NCI-H1436 treated with DMSO at 0.1 percent for 48 hours (cell line): ENCODE measurements at places on chromosomes 5 and 9.

DNA sequence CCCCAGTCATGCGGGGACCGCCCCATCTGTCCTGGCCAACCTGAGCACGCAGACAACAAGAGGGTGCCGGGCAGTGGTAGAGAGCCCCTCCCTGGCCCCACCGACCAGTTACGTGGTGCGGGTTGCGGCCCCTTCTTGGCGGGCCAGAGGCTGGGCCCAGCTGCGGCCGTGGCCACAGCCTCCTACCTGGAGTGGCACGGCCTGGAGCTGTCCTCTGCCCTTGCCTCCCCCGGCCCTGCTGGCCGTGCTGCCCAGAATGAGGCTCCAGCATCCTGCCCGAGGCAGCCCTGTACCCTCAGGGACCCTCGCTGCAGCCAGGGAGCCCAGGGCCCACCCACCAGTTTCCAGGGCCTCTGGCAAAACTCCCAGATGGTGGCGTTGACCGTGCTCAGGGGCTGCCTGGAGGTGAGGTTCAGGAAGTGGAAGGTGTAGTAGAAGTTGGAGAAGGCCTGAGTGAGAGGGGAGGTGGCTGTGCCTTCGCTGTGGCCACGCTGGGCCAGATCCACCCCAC is 5.7 kb downstream of the ENTPD8 start:
- DNase-seq, result no peak

DNA sequence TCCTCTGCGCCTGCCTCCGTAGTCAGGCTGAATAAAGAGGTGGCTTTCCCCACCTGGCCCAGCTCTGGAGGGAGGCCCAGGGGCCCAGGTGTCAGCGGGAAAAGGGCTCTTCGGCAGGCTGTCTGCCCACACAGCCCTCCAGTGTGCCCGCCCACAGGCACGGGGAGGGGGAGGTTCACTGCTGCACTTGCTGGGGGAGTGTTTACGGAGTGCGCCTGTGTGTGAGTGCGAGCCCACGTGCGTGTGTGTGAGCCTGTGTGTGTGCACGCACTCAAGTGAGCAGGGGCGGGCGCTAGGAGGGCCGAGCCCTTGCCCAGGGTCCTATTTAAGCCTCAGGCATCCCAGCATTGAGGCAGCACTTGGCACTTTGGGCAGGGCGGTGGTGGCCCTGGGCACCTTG is 10.9 kb downstream of the DNLZ start:
- DNase-seq, result no peak

GRCh38 chr5:96344678-96345577 is 88.1 kb downstream of the PCSK1 start:
- DNase-seq, result peak; percentile 59

- no peak for DNase-seq
These were observed 135.7 kb downstream of the TLR4 start for GRCh38 chr9:117839862-117840261.

DNA sequence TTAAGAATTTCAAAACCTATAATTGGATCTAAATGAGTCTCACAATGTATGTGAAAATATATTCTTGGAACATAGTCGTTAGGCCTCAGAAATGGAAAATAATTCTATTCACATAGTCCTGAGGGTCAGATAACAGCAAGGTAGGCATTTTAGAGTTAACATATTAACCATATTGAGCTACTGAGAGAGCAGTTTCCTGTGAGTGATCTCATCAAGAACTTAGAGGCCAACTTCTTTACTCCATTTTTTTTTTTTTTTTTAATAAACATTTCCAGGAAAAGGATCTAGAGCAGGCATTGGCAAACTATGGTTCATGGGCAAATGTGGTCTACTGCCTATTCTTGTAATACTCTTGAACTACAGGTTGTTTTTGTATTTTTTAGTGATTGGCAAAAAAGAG is 26.6 kb downstream of the RAB24 start:
- no peak for DNase-seq

GRCh38 chr9:98971168-98971914 is 27.6 kb downstream of the COL15A1 start:
- no peak for DNase-seq

DNA sequence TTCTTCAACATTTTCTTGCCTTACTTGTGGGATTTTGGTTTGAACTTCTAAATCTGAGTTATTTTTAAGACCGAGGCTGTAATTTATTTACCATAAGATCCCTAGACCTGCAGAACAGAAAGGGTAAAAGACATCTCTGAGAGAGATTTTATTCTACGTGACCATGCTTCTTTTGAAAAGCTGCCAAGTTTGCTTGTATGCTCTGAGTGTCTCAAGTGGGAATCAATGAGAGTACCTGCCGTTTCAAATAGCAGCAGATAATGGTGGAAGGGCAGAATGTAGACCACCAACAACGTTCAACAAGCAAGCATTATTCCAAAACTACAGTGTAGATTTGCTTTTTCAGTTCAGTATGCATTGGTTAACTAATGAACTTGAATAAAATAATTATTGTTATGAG is 108.6 kb upstream of the MINAR2 start:
- no peak for DNase-seq

DNA sequence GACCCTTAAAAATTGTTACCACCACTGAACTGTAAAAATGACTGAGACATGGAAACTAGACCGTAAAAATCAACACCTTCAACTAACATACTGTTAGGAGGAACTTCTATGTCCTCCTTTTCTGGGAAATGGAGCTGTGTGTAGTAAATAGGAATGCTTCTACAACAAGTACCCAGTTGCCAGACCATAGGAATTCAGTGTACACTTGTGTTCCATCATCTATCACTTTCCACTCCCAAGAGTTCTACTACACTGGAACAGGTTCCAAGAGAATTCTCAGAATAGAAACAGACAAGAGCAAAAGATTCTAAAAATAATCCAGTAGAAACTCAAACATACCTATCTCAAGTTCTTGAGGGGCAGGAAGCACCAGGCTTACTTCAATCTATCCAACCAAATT is 23.6 kb downstream of the UBAP2 start:
- DNase-seq, result no peak

DNA sequence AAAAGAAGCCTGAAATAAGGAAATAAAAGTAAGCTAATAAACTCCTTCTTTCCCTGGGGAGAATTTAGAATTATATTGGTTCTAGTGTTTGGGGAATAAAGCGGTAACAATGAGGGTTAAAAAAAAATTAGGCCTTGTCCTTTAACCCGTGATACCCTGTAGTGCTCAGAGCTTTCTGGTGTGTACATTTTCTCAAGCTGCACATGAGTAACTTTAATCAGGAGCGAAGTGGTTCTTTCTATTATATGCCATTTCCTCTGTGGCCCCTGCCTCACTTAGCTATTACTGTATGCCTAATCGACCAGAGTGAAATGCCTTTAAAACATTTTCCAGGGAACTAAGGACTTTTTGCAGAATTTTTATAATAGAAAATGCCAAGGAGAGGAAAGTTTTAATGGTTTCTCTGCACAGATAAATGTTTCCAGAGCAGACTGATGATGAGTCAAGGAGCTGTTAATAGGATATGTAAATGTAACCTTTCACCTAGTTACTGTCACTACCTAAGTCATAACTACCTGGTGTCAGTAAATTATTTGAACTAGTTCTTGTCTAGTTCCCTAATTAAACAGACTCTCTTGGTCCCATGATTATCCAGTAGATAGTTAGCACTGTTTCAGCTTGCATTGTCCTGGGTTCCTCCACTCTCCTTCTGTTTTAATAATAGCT is 7.6 kb downstream of the PAM start:
- DNase-seq, result no peak

- no peak for DNase-seq
These were observed 104.6 kb upstream of the LRRTM2 start for GRCh38 chr5:138979684-138980280.

DNA sequence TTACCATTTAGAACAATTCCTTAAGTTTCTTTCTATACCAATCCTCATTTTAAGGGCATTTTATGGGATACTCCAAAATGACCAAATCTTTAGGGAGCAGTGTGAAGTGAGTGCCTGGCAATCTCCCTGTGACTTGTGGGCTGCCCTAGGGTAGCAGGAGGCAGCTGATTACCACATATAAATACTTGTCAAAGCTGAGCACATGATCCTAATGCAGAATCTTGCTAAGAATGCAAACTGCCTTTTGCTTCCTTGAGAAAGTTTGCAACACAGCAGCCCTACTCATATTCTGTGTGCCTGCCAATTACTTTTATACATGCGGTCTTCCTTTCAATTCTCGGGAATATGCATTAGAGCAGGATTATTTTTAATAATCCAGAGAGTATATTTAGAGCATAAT is 18.2 kb upstream of the NREP start:
- no peak for DNase-seq

GRCh38 chr9:86557918-86558317 is 203.7 kb upstream of the TUT7 start:
- DNase-seq, result no peak

DNA sequence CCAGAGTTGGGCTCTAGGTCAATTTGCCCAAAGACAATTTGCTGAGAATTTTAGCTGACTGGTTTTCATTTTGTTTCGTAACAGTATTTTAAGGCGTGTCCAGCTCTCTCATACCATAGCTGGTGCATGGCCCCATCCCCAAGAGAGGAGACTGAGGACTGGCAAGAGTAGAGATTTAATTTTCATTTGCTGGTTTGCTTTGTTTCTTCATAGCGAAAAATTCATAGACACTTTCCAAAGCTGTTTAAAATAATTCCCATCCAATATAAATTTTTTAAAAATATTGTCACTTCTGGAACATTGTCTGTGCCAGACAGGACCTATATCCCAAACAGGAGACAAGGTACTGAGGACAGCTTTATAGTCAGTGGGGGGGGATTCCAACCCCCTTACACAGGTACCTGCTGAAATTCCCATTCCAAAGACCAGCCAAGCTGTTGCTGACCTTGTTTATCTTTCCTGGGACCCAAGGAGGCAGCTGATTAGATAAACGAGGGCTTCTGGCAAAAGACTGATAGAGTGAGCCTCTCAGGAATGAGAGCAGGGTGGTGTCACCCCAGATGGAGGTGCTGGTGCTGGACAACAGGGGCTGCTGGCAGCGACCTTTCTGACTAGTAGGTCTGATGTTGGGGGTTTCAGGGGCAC is 6.8 kb upstream of the ANGPTL2 start:
- DNase-seq, result no peak

DNA sequence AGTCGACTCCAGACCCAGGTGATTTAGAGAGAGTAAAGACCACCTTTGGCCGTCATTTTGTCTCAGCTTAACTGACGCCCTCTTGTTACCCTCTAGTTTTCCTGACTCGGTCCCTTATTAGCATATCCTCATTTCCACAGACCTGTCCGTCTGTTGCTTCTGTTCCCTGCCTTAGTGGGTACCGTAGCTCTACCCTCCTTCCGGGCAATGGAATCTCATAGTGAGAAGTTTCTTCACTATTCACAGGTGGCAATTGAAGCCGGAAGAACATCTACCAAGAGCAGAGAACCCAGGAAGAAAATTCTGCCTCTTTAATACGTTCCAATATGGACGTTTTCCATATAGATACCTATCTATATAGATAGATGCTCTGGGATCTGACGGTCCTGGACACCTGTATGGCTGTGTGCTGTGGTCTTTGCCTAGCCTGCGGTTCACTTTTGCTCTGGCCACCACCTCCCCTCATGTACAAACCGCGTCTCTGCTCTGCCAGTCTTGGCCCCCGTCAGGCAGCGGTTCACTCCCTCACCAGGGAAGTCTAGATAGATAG is 652 bp upstream of the TMEM161B start:
- no peak for DNase-seq

- no peak for DNase-seq
These were observed 424.8 kb upstream of the DMAC1 start for GRCh38 chr9:8224381-8224801.

- DNase-seq, result no peak
These were observed 42.1 kb downstream of the NADK2 start for GRCh38 chr5:36199620-36200019.

GRCh38 chr9:70170151-70170790 is 88.5 kb upstream of the SMC5 start:
- DNase-seq, result no peak

DNA sequence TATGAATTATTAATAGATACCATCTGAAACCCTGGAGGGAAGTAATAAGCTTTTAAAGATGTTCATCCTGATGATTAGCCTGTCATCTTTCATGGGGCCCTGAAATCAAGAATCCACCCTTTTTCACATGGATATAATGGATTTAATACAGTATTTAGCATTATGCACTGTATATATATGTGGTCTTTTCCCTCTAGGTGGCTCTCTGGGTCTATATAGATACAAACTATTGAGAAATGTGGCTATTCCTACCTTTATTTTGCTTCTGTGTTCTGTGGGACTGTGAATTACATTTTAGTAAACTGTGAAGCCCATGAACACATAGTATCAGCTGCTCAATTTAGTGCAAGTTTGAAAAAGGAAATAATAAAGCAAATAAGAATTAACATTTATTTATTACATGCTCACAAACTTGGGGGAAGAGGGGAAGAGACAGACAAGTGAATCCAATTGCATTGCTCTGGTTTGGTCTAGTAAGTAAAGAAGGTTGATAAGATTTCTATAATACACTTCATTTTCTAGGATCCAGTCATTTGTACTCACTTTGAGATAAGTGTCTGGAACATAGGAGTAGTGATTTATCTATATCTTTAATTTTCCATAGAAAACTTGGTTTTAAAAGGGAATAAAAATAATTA is 112.2 kb downstream of the SCAMP1 start:
- no peak for DNase-seq
